ENCODE measurements at places on chromosomes 5 and 9. TPM values are rescaled to one million over a fixed set of nuclear protein-coding genes. Genes with fewer than 3 reads are reported as not detected.

SLC22A4 gene
- 2.2 TPM for total RNA-seq

INSL4 gene
- total RNA-seq, result not detected

DMRTA1 gene
- 0.84 TPM for total RNA-seq

ENTPD2 gene
- total RNA-seq, result 0.39 TPM

C5orf52 gene
- total RNA-seq, result not detected

PFDN1 gene
- 99.4 TPM for total RNA-seq

BHMT2 gene
- not detected for total RNA-seq

LYRM7 gene
- total RNA-seq, result 4.5 TPM

PCDHB16 gene
- total RNA-seq, result not detected

DRD1 gene
- total RNA-seq, result not detected

PRRX2 gene
- not detected for total RNA-seq

SGTB gene
- 14.4 TPM for total RNA-seq

DNM1 gene
- total RNA-seq, result 0.27 TPM

SLC36A2 gene
- not detected for total RNA-seq

PTPRD gene
- total RNA-seq, result 1.6 TPM

PTCD2 gene
- 6.7 TPM for total RNA-seq

SARDH gene
- 0.27 TPM for total RNA-seq

ACTBL2 gene
- 0.04 TPM for total RNA-seq

STPG3 gene
- total RNA-seq, result not detected

ZNF300 gene
- total RNA-seq, result 6.0 TPM

SPEF2 gene
- 2.3 TPM for total RNA-seq

FGD3 gene
- total RNA-seq, result 0.16 TPM

PTTG1 gene
- total RNA-seq, result 205 TPM

SYNPO gene
- total RNA-seq, result 15.4 TPM

CDH6 gene
- not detected for total RNA-seq

TMC1 gene
- not detected for total RNA-seq

ELAVL2 gene
- total RNA-seq, result 3.0 TPM

PKD2L2 gene
- not detected for total RNA-seq

IFNB1 gene
- not detected for total RNA-seq

LHX3 gene
- total RNA-seq, result not detected
